ENCODE measurements at places on chromosomes 16 and 17.
A peak's percentile ranks its signal among the peaks of the same experiment; 100 is the strongest.

GRCh38 chr16:16101585-16101984, 121.7 kb downstream of the ABCC6 start:
- DNase-seq: no peak

GRCh38 chr17:76176701-76177574, 35.9 kb upstream of the FOXJ1 start:
- DNase-seq: no peak

- DNase-seq: no peak
These were observed 310.1 kb downstream of the FOXL1 start for GRCh38 chr16:86888231-86889053.

DNA sequence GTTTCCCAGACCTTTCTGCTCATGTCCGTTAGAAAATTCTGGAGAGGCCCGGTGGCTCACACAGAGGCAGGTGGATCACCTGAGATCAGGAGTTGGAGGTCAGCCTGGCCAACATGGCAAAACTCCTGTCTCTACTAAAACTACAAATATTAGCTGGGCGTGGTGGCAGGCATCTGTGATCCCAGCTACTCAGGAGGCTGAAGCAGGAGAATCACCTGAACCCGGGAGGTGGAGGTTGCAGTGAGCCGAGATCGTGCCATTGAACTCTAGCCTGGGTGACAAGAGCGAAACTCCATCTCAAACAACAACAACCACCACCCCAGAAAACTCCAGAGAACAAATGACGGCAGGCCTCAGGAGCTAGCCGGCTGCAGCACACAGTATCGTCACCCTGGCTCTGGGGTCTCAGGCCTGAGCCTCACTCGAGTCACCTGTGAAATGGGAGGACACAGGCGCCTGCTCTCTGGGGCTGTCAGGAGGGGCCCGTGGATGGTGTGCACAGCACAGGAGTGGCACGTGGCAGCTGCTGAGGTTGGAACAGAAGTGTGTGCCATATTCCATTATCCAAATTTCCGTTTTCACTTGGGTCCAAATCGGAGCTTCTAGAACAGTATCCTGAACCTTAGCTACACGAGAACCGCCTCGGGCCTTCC, 3.3 kb upstream of the SLC38A8 start:
- DNase-seq: no peak

GRCh38 chr17:75642182-75642783, 9.0 kb downstream of the SMIM5 start:
- DNase-seq: no peak

GRCh38 chr17:44122816-44123355, 555 bp downstream of the HDAC5 start:
- DNase-seq: no peak

- no peak for DNase-seq
These were observed 1053.4 kb upstream of the RBFOX1 start for GRCh38 chr16:6279286-6279685.

GRCh38 chr17:34504814-34505484, 74.4 kb upstream of the TMEM132E start:
- no peak for DNase-seq

- DNase-seq: peak; percentile 80
These were observed 70.8 kb downstream of the EMP2 start for GRCh38 chr16:10509534-10510025.

DNA sequence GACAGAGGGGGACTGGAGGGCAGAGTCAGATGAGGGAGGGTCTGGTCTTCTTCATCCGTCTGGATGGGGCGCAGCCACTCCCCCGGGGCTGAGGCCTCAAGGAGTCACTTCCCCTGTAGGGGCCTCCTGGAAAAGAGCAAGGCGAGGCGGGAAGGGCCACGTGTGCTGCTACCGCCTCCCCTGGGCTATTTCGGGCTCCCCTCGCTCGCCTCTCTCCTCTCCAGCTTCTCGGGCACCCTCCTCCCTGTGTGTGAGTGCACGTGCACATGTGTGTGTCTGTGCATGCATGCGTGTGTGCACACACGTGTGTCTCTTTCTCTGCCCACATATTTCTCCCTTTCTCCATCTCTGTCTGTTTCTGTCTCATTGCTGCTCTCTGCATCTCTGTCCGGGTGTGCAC, 10.1 kb downstream of the GSG1L start:
- no peak for DNase-seq

DNA sequence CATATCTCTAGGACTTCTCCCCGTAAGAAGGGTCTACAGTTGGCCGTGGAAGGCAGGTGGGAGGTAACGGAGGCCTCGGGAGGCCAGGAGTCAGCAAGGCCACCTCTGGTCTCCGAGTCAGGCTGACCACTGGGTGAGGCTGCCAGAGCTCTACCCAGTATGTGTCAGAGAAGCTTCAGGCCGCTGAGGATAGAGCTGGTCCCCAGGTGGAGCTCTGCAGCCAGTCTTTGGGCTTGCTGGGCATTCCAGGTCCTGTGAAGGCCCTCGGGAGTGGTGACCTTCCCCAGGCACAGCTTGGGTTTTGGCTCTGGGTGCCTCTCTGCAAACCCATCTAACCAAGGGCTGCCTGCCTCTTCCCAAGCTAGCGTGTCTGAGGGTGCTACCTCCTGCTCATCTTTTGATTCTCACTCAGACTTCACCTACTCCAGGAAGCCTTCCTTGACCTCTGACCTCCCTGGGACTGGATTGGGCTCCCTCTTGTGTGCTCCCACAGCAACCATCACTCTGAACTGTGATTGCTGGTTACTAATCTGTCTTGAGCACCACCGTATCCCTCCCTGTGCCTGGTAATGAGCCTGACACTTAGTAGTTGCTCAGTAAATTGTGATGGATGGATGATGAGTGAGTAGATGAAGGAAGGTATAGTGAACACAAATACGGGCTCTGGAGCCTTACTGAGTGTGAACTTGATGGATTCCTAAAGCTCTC, 22.3 kb downstream of the RHBDL3 start:
- no peak for DNase-seq

DNA sequence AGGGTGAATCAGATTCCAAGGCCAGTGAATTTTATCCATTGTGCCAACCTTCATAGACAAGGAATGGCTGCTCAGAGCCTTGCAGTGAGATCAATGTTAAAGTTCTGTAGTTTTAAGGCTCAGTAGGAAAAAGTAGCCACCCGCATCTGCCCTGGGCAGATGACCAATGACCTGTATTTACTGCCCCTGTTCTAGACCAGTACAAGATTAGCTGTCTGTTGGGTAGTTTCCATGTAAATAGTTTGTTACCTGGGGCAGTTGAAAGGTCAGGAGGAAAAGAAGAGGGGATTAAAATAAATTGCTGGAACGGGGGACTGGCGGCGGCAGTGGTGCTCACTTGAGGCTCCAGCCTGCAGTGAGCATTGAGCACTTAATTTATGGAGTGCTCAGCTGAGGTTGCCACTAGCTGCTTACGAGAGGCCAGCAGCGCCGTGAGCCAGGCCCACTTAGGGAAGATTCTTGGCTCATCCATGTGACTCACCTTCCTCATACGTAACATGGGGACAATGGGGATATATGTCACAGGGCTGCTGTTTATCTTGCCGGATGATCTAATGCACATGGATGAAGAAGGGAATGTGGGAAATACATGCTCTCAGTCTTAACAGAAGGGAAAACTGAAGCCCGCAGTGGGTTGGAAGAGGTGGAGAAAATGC, 10.7 kb upstream of the NOS2 start:
- no peak for DNase-seq

DNA sequence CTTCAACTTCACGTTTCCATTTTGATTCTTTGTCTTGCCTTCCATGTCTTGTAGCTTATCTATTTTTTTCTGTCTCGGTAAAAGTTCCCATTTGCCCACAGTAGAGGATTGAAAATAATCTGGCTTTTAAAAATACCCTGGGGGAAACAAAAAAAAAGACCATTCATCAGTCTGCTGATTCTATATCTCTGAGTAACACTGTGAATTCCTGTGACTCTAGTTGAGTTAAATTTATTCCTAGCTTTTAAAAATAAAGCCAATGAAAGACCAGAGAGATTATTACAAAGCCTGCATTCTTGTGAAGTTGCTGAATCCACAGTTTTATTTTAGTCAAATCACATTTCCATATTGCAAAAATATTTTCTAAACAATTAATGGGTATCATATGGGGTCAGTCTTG, 532.3 kb downstream of the CDH13 start:
- no peak for DNase-seq

- DNase-seq: no peak
These were observed 4.7 kb upstream of the SLC13A2 start for GRCh38 chr17:28468781-28469180.

GRCh38 chr17:59332749-59333377, 1.4 kb downstream of the YPEL2 start:
- no peak for DNase-seq

DNA sequence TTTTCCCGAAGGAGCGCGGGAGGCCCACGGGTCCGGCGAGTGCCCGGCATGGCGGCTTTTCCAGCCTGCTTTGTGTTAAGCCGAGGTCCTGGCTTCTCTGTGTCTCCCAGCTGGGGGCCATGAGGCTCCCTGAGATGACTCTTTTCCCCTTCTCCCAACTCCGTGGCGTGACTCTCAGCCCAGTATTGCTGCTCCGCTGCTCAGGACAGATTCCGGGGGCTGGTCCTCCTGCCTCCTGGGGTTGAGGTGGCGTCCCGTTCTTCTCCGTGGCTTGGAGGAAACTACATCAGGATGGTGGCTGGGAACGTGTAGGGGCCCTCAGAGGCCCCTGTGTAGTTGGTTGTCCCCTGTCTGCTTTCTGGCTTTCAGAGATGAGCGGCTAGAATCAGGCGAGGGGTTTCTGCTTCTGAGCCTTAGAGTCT, 951 bp downstream of the GPS1 start:
- no peak for DNase-seq

GRCh38 chr17:17685775-17686291, 4.6 kb downstream of the RAI1 start:
- no peak for DNase-seq

GRCh38 chr17:82964851-82965341, 114.5 kb upstream of the METRNL start:
- DNase-seq: no peak

DNA sequence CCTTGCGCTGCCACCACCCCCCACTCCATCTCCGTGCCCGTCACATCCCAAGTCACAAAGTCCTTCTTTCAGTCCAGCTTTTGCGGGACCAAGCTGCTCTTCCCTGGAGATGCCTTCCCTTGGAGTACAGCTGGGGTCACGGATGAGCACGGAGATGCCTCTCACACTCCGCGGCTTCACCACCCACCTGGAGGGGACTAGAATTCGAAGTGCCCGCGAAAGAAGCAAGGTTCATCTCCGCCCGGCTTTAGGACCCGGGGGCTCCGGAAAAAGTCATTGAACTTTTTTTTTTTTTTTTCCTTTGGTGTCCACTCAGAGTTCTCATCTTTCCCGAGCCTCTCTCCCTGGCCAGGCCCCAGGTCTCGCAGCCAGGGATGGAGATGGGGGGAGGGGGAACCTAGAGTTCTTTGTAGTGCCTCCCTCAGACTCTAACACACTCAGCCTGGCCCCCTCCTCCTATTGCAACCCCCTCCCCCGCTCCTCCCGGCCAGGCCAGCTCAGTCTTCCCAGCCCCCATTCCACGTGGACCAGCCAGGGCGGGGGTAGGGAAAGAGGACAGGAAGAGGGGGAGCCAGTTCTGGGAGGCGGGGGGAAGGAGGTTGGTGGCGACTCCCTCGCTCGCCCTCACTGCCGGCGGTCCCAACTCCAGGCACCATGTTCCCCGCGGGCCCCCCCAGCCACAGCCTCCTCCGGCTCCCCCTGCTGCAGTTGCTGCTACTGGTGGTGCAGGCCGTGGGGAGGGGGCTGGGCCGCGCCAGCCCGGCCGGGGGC, at the start of gene FKBP10:
Gene FKBP10 (plus strand): TSS at position 624 of the 771 bp plus-strand sequence. CDS start 31 bp downstream, at position 655.
- DNase-seq: peak; percentile 64

- DNase-seq: no peak
These were observed 26.4 kb downstream of the KATNB1 start for GRCh38 chr16:57761957-57762356.

GRCh38 chr16:2296661-2297505, 29.0 kb upstream of the RNPS1 start:
- DNase-seq: peak; percentile 55

Measured in GM10248 (cell line).